Stomach (tissue), 19 donors: ENCODE measurements at places on chromosomes 1 and 21.

DNA sequence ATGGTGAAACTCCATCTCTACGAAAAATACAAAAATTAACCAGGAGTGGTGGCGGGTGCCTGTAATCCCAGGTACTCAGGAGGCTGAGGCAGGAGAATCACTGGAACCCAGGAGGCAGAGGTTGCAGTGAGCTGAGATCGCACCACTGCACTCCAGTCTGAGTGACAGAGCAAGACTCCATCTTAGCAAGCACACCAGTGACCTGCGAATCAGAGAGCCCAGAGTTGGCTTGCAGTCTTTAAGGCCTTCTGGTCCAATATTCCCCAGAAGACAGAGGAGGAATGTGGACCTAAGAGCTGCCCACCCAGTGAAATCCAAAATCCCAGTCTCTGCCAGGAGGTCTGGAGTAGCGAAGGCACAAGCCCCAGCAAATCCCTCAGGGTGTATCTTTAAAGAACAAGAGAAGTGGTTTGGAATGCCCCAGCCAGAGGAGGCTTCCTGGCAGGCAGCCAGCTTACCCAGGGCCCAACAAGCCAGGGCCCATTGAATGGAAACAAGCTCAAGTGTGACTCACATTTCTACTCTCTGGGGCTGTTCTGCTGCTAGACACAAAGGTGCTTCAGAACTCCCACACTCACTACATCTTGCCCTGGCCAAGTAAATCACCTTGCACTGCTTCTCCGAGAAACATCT lies 23.9 kb downstream of the GPR161 start:
- no peak for DNase-seq

- DNase-seq: peak; percentile 46
Measured at GRCh38 chr1:213070406-213070805, 19.4 kb downstream of the RPS6KC1 start.

- DNase-seq: no peak
Measured at GRCh38 chr1:181545395-181545794, 62.1 kb downstream of the CACNA1E start.

GRCh38 chr21:46322351-46323226 lies 1.1 kb downstream of the C21orf58 start:
- DNase-seq: no peak

DNA sequence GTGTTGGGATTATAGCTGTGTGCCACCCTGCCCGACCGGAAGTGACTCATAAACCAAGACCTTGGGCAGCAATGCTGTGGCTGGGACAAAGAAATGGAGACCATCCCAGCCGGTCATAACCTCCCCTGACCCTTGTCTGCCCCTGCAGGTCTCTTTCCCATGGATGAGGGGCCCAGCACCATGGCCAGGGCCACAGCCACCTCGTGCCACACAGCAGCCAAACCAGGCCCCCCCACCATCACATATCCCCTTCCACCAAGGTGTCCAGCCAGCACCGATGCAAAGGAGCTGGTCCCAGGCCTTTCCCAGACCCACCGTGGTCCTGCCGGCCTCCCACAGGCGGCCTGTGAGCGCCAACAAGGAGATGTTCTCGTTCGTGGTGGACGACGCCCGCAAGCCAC lies 42.2 kb downstream of the FHAD1 start:
- no peak for DNase-seq

- peak; percentile 89 for DNase-seq
Measured at GRCh38 chr1:234486858-234487840, 8.2 kb upstream of the TARBP1 start.

- peak; percentile 55 for DNase-seq
Measured at GRCh38 chr1:226938903-226939437, 1.1 kb upstream of the COQ8A start.

DNA sequence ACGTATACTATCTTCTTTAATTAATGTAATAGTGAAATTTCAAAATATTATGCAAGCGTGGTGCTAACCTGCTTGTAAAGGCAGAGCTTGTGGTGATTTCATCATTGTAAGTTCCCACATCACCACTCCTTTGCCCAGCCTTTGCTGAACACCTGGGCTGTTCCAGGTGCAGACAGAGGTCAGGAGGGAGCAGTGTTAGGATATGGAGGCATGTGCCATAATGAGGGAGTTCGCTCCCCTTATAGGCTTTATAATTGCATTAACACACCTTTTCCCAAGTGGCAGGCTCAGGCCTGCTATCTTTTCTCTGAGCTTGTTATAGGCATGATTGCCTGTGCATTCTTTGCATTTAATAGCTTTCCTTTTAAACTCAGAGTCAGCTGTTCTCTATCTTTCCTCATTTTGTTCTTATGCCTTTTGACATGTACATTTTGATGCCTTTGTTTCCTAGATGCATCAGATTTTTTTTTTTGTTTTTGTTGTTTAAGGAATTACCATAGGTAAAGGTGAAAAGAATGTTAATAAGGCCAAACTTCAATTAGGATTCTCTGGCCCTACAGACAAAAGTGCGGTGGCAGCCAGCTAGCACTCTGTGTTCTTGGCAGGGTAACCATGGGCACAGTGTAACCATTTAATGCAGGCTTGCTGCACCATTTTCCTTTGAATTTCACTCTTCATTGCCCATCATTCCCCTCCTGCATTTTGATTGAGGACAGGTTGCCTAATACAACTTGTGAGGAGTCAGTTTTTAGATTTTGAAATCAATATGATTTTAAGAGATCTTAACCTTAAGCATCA lies 12.6 kb downstream of the NPL start:
- no peak for DNase-seq

DNA sequence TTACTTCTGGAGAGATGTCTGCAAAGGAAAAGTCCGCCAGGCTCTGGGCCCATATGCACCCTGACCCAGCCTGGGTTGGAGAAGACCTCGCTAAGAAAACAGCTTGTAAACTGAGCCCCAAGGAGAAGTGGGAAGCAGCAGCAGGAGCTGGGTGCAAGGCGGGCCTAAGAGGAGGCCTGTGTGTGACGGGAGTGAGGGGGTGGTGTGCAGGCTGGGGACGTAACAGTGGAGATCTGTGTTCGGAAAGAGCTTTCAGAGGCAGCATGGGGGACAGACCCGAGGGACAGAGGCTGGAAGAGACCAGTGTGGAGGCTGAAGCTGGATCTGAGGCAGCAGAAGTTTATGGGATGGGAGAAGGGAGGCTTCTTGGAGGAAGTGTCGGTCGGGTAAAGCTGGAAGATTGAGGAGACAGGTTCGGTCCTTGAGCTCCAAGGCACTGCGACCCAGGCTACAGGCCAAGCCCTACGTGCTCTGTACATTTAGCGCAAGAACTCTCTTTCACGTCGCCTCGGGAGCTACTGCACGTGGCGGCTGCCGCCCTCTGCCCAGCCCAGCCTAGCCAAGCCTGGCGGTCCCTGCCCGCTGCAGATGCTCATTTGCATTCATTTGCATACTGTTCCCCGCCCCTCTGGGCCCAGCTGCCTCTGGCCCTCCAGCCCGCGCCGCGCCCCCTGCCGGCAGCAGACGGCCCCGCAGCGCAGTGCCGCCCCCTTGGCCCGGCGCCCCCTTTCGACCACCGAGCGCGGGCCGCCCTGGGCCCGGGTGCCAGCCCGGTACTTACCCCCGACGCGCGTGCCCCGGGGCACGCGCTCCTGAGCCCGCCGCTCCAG lies 6.3 kb downstream of the HPCA start:
- no peak for DNase-seq

DNA sequence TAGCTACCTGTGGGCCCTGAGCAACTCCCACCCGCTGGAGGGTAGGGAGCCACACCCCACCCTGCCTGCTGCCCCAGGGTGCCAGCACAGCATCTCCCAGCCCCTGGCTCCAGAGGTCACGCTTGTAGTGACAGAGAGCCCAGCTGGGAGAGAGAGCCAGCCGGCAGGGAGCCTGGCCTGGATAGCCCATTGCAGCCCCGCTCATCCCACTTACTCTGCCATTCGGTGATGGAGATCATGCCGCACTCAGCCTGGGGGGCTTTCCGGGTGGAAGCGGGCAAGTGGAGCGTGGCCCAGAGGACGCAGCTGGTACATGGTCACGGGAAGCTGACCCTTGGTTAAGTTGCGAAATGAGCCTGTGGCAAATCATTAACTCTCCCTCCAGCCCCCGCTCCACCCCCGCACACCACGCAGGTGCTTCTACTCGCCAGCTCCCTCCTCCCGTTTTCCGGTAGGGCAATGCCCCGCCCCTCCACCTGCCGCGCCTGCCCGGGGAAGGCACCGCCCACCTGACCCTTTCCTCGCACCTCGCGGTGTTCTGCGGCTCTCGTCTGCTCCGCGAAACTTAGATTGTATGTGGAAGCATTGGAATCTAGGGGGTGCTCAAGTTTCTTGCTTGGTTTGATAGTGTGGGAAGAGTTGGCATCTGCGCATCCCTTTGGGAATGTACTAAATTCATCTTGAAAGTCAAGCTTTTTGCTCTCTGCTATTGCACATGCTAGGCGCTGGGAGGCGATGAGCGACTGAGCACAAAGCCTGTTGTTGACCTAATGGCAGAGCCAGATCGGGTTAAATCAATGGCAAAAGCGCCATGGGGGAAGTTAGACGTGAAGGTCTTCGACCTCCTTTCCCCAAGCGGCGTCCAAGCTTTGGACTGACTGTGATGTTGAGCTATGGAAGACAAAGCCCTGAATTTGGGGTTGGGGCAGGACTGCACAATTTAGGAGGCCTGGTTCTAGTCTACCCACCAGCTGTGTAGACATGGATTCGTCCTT lies at the start of gene GOLT1A:
GOLT1A (minus strand) TSS at position 321 of the 995 bp plus-strand sequence; CDS start at position 239, 82 bp downstream.
- DNase-seq: peak; percentile 95

- DNase-seq: no peak
Measured at GRCh38 chr1:157025385-157025784, 20.2 kb downstream of the ARHGEF11 start.

DNA sequence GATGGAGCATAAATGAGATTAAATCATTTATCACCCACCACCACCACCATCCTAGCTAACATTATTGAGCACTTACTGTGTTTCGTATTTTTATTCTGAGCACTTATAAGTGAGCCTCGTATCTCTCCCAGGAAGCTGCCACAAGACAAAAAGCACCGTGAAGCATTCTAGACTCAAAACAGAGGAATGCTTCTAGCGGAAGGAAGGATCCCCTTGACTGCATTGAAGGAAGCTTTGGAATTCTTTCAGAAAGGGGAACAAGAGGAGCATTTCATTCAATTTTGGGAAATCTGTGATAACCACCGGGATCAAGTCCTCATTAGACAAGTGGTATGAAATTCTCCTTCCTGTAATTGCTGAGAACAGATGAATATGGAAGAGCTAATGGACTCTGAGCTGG lies 66.3 kb downstream of the PTPN14 start:
- DNase-seq: no peak

- DNase-seq: no peak
Measured at GRCh38 chr21:45998871-45999580, 17.5 kb downstream of the COL6A1 start.

- DNase-seq: no peak
Measured at GRCh38 chr1:89608319-89608983, 24.5 kb upstream of the LRRC8C start.

- DNase-seq: no peak
Measured at GRCh38 chr21:27636656-27637055, 669.8 kb upstream of the ADAMTS5 start.

DNA sequence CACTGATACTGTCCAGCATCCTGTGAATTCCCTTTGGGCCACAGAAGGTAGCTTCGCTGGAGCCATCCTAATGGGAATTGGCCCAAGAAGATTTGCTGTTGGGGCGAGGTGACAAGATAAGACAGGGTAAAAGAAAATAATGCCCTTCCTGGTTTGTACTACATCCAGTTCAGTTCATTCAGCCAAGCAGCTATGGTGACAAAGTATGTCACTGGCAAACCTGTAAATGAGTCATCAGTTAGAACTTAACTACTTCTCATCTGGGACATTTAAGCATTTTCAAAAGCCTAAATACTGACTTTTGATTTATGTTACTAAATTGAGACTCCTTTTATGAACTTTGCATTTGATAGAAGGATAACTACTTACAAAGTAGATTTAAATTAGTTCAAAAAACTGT lies 54.2 kb downstream of the WDR64 start:
- no peak for DNase-seq

- DNase-seq: no peak
Measured at GRCh38 chr1:162612606-162613400, 19.5 kb upstream of the DDR2 start.

- no peak for DNase-seq
Measured at GRCh38 chr1:75396260-75396659, 214.7 kb downstream of the SLC44A5 start.

DNA sequence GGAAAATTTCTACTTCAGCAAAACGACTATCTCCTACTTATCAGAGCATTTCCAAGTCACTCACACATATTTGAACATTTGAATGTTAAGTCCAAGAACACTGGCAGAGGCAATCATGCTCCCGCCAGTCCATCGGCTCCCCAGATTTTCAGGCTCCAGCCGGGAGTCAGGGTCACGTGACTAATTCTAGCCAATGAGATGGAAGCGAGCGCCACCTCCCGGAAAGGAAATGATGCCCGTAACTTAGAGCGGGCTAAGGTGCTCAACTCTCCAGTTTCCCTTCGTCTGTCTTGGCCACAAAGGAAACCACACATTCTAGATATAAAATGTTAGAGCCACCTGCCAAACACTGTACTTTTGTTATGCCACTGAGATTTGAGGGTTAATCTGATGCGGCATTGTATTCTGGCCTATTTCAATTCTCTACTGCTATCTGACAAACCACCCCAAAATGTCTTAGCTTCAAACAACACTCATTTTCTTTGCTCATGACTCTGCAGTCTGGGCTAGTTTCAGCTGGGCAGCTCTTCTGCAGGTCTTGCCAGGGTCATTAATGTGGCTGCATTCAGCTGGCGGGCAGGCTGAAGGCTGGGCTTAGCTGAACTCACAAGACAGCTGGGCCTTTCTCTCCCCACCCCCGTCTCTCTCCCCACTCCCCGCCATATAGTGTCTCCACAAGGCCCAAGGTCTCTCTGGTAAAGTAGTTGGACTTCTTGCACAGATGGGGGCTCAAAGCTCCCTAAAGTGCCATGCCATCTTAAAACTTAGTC lies 16.5 kb upstream of the LHX4 start:
- no peak for DNase-seq

GRCh38 chr1:199982606-199983005 lies 44.9 kb upstream of the NR5A2 start:
- DNase-seq: no peak

GRCh38 chr1:56227886-56228285 lies 351.5 kb downstream of the PLPP3 start:
- DNase-seq: no peak

DNA sequence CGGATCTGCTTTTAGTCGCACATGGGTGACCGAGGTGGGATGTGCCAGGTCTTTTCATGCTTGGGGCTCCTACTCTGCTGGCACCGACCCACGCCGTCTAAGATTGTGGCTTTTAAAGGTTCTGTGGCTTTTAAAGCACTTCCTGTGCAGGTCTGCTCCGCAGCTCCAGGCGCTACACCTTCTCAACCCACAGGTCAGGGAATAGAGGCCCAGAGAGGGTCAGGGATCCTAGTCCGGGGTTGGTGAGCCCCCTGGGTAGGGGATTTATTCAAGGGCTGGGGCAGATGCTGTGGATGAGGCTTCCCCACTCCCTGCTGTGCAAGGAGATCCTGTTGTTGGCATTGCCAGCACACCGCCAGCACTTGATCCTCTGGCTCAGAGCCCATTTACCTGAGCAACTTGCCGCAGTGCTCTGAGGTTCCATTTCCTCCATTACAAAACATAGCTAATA lies 212.8 kb upstream of the RAB4A start:
- peak; percentile 27 for DNase-seq

DNA sequence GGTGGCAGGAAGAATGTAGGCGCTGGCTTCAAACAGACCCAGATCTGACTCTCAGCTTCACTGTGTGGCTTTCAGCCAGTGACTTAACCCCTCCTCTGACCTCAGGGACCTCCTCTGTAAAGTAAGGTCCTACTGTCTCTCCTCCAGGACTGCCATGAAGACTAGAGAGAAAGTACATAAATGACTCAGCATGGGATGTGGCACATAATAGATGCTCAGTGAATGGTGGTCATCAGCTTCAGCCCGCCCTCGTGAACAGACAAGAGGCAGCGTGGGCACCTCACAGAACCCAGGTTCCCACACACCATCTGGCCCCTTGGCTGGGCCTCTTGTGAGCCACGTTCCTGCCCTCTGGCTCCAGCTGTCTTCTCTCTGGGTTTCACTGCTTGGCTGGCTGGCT lies 126.0 kb downstream of the SYF2 start:
- DNase-seq: no peak
